ENCODE measurements at places on chromosomes 11 and 22.

DNA sequence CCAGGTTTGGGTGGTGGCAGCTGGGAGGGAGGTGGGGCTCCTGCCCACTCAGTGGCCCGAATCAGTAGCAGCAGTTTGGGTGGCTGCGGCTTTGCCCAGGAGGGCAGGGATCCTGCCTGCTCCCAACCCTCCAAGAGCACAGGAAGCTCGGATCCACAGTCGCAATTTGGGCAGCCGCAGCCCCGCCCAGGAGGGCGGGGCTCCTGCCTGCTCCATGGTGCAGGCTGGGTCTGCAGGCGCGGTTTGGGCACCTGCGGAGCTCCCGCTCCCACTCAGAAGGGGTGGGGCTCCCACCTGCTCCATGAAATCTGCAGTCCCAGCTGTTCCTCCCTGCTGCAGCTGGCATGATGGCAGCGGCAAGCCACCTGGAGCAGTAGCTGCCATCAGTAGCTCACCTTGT, 38.1 kb upstream of the CALCB start:
- no peak for DNase-seq

DNA sequence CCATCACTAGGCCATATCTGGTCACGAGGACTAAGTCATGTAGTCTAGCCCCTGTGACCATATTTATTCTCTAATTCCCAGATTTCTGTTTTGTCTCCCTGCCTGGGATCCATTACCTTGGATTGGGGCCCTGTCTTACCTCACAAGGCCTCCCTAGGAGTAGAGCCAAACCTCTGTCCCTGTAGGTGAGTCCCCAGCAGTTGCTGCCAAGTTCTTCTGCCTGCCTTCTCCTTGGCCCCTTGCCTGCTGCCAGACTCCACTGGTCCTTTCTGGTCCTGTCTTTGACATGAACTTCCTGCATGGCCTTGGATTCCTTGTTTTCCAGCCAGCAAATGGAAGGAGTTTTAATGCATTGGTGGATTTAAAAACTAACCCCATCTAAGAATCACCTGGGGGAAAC, 35.6 kb upstream of the CADM1 start:
- no peak for DNase-seq

GRCh38 chr11:87849216-87849615, 326.0 kb downstream of the RAB38 start:
- no peak for DNase-seq

- no peak for DNase-seq
Observed at GRCh38 chr11:132576706-132577105, 955.6 kb downstream of the OPCML start.

- no peak for DNase-seq
Observed at GRCh38 chr11:32305460-32305859, 129.9 kb downstream of the WT1 start.

DNA sequence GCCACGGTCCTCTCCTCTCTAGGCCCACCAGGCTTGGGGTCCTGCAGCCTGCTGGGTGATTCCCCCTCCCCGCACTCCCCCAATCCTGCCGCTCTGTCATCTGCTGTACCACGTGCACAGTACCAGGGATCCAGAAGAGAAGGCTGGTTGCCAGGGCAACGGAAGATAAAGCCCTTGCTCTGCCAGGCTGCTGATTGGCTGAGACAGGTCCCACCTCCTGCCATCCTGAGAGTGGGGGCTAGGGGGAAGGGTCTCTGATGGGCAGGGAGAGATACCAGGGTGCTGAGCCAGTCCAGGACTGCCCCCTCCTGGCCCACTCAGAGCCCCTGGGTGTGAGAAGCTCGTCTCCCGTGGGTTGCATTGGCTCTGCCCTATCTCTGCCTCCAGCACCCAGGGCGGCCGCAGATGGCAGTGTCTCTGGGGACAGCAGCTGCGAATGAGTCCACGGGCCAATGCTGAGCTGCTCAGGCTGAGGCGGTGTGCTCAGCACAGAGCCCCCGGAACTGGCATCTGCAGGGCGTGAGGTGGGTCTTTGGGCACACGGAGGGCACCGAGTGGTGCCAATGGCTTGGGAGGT, at the start of gene SMIM45:
SMIM45 (plus strand) TSS at position 253 of the 577 bp plus-strand sequence.
- no peak for DNase-seq

DNA sequence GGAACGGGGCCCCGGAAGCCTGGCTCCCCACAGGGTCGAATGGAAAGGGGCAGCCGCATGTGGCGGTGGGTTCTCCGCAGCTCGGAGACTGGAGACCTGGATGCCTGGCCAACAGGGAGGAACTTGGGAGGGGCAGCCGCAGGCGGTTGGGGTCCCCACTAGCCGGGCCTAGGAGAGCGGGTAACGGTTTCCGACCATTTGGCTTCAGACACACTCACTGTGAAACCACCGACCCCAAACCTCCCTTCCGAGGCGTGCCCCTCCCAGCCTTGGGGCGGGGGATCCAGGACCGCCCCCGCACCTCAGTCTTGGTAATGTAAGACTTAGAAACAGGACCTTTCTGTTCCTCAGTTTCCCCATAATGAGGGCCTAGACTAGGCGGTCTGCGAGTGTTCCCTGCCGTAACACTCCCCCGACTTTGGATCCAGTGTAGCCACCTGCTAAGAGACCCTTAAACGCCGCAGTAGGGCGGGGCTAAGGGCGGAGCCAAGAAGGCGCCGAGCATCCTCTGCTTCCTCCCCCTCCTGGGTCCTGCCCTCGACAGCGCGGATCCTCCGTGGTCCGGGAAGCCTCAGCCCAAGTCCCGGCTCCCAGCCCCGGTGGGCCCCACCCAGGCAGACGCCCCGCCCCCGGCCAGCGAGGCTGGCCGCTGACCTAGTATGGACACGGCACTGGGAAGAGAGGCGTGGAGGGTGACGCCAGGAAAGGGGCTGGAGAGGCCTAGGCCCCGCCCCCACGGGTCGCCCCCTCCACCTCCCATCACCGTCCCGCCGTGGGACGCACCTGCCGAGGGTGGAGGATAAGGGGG, 1.8 kb upstream of the RASGRP2 start:
- peak; percentile 74 for DNase-seq

DNA sequence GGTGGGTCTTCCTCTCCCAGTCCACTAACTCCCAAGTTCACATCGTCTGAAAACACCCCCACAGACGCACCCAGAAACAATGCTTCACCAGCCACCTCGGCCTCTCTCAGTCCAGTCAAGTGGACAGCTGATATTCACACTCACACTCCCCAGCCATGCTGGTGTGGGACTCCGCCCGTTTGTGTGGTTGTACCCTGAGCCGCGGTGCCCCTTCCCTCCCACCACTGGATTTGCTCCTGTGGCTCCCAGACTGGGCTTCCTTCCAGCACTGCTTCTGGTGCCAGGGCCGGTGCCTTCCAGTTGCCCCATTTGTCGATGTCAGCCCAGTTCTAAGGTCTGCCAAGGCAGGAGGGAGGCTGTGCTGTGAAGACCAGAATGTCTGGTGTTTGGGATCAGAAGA, 37.9 kb upstream of the PLET1 start:
- DNase-seq, result no peak

Measured in NCI-H226 (cell line).